Stimulated activated CD4-positive, alpha-beta T cell treated with anti-CD3 and anti-CD28 coated beads, Interleukin-1b, Interleukin-23, amount 100 ng/mL, for 48 hours (primary cell): ENCODE measurements at places on chromosomes 7 and 10.

DNA sequence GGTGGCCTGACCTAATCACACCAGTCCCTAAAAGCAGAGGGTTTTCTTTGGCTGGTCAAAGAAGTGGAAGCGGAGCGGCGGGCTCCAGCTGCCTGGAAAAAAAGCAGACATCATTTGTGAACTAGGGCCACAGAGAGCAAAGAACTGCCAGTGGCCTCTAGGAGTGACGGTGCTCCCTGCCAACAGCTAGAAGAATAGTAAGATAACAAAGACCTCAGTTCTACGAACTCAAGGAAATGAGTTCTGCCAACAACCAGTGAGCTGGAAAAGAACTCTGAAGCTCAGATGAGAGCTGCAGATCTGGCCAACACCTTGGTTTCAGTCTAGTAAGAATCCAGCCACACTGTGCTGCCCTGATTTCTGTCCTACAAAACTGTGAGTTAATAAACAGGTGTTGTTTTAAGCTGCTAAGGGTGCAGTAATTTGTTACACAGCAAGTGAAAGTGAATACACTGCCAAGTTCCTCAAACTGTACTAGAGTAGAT is 178.0 kb downstream of the SRPK2 start:
- no peak for DNase-seq

GRCh38 chr7:16644636-16645592 is 640 bp downstream of the ANKMY2 start:
- DNase-seq = peak; percentile 49

DNA sequence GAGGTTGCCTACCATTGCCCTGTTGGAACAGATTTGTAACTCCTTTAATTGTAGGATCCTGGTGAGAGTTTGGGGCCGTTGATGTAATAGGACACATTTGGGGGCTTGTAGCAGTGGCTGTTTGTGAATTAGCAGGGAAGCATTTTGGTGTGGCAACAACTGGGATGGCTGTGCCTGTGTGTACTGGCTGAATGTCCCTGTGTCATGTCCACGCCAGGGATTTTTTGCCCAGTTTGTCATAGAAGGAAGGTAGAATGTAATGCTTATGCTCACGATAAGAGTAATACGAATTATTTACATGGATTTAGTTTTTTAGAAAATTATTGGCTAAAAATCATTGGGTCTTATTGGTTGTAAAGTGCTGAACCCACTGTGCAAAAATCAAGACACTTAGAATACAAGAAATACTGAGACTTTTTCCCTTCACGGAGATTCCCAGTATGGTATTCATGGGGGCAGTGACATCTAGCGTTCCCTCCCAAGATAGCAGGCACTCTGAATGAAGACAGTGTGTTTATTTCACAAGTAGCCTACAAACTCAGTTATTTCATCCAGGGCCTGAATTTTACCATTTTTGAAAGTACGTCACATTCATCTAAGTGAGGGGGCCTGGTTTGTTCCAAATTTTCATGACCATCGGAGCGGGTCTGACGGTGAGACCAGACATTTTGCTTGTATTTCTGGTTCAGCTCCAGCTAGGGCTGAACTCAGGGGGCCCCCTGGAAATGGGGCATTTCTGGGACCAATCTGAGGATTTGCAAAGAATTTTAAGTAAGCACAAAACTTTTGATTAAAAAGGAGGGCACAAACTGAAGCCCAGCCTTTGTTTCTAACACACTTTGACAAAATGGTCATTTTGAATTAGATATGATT is 74.7 kb downstream of the CACNB2 start:
- DNase-seq = peak; percentile 10

DNA sequence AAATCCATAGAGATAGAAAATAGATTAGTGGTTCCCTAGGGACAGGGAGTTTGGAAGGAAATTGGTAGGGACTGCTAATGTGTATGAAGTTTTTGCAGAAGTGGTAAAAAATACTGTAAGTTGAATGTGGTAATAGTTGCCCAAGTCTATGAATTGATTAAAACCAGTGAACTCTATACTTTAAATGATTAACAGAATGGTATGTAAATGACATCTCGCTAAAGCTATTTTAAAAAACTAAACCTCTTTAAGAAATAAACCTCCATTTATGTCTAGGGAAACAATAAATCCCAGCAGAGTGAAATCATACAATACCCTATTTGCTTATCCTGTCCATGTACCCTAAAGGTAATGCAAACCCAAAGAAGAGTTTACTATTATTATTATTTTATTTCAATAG is 61.4 kb downstream of the IPMK start:
- DNase-seq = no peak
